H9 (cell line): ENCODE measurements at places on chromosomes 16 and 17. TPM values are rescaled to one million over a fixed set of nuclear protein-coding genes. Genes with fewer than 3 reads are reported as not detected.

DNA sequence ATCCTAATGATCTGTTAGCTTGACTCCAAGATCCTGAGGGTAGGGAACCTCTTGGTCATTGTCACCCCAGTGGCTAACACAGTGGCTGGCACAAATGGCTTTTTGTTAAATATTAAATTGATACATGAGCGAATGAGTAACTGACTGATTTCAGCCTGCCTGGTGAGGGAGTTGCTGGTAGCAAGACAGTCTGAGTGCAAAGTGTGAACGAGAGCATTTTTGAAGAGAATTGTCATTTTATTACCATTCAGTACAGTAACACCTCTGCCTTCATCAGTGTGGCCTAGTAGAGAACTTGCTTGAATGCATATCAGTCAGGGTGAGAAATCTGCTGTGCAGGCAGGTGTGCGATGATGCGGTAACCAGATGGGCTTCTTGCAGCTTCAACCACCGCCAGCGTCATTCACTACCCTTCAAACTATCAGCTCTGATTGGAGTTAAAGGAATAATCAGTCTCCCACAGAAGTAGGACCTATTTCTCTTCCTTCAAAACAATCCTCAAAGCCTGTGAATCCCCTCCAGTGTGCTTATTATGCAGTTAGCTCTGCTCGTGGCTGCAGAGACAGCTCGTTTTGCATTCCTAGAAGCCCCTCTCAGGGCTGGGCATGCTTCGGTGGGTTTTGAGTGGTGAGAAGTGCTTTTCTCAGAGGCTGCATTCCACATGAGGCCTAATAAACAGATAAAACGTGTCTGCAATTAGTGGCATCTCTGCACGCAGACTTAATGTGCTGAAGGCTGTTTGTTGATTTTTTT is 29.0 kb downstream of the HEXIM2 start:
- H3K27me3 ChIP-seq, result no peaks in the 10 kb centered on the region
- H3K27ac ChIP-seq, result no peak overlapping the region
- no peaks in the 10 kb centered on the region for H3K4me1 ChIP-seq
- no peaks in the 10 kb centered on the region; the same call in 2 of the 3 replicates for H3K36me3 ChIP-seq
- no peak for DNase-seq

- no peak overlapping the region for H3K4me3 ChIP-seq
- no peak for DNase-seq
- H3K36me3 ChIP-seq, result no peaks in the 10 kb centered on the region
- peaks cover 3% of the 10 kb centered on the region; the same call in 1 of the 2 replicates for H3K4me1 ChIP-seq
- H3K27me3 ChIP-seq, result no peaks in the 10 kb centered on the region
- no peak overlapping the region for H3K27ac ChIP-seq
Observed at GRCh38 chr17:50170662-50171370, 5.0 kb downstream of the SGCA start.

- H3K36me3 ChIP-seq, result no peaks in the 10 kb centered on the region; the same call in 2 of the 3 replicates
- DNase-seq, result peak; percentile 62
- H3K4me3 ChIP-seq, result no peak overlapping the region
- no peak overlapping the region for H3K27ac ChIP-seq
- no peaks in the 10 kb centered on the region for H3K4me1 ChIP-seq
Observed at GRCh38 chr16:65991149-65991701, 375.3 kb upstream of the CDH5 start.

GRCh38 chr17:70369391-70369790 is 200.1 kb downstream of the KCNJ2 start:
- no peak for DNase-seq
- H3K36me3 ChIP-seq, result no peaks in the 10 kb centered on the region
- H3K27ac ChIP-seq, result no peak overlapping the region
- H3K4me3 ChIP-seq, result no peak overlapping the region

ETV4 gene
- total RNA-seq, result 74.4 and 78.4 TPM in 2 replicates
